ENCODE measurements at places on chromosomes 7 and 10.

DNA sequence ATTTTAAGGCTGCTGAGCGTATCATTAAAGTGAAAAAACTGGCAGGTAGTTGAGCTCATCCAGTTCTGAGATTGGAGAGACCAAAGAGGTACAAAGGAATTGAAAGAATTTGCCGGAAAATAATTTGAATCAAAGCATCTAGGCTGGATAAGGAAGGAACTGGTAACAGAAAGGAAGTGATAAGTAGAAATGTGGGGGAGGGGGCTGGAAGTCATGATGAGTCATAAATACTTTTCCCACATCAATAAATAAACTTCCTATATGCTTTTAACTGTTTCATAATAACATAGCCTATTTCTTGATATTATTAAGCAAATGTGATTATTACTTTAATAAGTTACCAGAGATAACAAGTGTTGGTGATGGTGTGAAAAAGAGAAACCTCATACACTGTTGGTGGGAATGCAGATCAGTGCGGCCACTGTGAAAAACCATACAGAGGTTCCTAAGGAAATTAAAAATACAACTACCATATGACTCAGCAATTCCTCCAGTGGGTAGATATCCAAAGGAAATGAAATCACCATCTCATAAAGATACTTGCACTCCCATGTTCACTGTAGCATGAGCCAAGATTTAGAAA is 27.0 kb downstream of the ZNF438 start:
- no peak for DNase-seq

GRCh38 chr7:157193274-157193673 is 54.5 kb downstream of the UBE3C start:
- no peak for DNase-seq

DNA sequence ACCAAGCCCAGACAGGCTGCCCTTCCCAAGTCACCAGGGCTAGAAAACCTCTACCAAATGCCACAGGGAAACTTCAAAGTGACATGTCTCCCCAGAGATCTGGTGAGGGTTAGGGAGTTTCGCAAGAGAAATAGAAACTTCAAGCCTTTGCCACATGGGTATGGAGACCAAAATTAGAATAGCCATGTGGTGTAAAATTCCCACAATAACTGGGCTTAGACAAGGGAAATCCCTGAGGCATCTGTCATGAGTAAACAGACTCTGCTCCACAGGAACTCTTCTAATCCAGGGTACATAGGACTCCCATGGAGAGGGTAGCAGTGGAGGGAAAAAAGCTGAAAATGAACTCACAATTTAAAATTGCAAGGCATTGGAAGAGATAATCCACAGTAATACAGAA is 14.3 kb downstream of the ADAM12 start:
- no peak for DNase-seq

- no peak for DNase-seq
These were observed 713 bp downstream of the LZTS2 start for GRCh38 chr10:101000127-101000914.

GRCh38 chr7:20107582-20107981 is 109.6 kb downstream of the MACC1 start:
- DNase-seq: no peak

- DNase-seq: no peak
These were observed 7.5 kb upstream of the TECTB start for GRCh38 chr10:112275512-112276245.

DNA sequence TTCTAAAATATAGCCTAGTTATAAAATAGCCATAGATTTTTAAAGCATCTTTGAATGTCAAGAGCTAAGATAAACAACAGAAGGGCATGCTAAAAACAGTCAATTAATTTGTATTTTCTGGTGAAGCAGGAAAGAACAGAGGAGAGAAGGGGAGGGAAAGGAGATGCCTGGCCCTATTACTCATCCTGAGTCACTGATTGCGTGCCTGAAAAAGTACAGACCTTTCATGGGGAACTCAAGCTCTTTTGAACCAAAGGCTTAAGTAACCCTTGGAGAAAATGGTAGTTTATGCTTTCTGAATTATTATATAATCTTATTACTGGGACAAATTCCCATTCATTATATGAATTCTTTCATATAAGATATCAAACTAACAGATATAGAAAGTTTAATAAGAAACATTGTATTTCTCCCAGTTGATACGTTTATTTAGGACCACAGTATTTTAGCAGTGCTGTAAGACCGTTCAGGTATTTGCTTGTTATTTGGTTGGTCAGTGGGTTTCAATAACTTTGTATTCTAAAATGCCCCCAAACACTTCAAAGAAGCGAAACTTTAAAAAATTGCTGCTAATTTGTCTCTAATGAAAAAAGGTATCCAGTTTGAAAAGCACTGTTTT is 151.3 kb downstream of the HGF start:
- no peak for DNase-seq

GRCh38 chr7:75048435-75049379 is 24.9 kb downstream of the RCC1L start:
- no peak for DNase-seq

- no peak for DNase-seq
These were observed 67.9 kb downstream of the ZNF680 start for GRCh38 chr7:64494912-64495461.

DNA sequence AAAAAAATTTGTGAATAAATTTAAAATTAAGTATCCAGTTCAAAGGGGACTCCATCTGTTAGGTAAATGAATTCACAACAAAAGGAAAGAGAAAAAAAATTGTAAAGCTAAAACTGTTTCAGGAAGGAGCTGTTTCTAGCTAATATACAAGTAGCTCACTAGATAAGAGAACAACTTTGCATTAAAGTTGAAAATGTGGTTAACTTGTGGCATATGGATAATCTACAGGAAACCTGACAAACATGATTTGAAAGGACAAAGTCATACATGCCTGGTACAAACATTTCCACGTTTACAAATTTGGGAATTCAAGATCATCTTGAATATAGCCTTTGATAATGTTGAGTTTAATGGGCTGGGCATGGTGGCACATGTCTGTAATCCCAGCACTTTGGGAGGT is 8.9 kb downstream of the NT5C3A start:
- no peak for DNase-seq

DNA sequence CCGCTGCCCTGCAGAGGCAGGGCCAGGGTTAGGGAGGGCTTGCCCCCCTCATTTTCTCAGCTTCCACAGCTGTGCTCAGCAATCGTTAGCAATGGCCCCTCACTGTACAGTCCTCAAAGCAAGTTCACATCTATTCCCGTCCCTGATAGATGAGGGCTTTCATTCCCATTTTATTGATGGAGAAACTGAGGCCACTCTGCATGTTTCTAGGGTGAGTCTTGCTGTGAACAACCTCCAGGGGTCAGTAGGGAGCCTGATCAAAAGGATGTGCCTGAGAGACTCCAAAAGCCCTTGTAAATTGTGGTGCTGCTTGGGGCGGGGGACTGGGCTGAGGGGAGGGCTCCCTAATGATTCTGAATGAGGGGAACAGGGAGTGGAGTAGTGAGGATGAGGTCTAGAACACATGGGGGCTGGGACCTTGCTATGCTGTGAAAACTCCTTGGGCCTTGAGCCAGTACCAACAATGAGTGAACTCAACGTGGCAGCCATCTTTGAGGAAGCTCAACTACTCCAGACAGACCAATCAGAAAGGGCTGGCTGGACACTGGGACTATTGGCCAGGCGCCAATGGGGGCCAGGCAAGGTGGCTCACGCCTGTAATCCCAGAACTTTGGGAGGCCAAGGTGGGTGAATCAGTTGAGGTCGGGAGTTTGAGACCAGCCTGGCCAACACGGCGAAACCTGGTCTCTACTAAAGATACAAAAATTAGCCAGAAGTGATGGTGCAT is 6.7 kb upstream of the GRIFIN start:
- DNase-seq: no peak

GRCh38 chr7:82704121-82704520 is 260.5 kb upstream of the CACNA2D1 start:
- no peak for DNase-seq

- DNase-seq: no peak
These were observed 12.6 kb upstream of the AOAH start for GRCh38 chr7:36736899-36737211.

- no peak for DNase-seq
These were observed 39.9 kb downstream of the CCDC3 start for GRCh38 chr10:12961416-12962205.

DNA sequence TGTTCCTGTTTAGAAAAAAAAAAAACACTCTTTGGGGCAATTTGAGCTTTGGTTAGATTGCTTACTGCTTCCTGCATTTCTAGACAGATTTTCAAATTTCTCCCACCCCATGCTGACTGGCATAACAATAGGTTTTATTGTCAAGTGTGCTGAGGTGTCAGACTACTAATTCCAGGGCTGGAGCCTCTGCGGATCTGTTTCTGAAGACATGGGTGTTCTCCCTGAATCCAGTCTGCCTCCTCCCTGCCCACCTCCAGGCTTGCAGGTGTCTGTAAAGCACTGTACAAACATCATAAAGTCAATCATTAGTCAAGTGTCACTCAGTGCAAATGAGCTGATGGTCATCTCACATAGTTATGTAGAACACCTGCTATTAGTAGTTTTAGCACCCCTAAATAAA is 292.4 kb downstream of the GATA3 start:
- DNase-seq: no peak

- DNase-seq: no peak
These were observed 160.6 kb downstream of the MAGI2 start for GRCh38 chr7:79292834-79293233.

GRCh38 chr7:40202851-40203250 is 68.0 kb downstream of the SUGCT start:
- no peak for DNase-seq

- no peak for DNase-seq
These were observed 236.3 kb upstream of the LRRN3 start for GRCh38 chr7:110854651-110855050.

GRCh38 chr7:82477733-82478515 is 34.3 kb upstream of the CACNA2D1 start:
- no peak for DNase-seq

GRCh38 chr7:102828286-102828685 is 79.5 kb downstream of the FAM185A start:
- no peak for DNase-seq

DNA sequence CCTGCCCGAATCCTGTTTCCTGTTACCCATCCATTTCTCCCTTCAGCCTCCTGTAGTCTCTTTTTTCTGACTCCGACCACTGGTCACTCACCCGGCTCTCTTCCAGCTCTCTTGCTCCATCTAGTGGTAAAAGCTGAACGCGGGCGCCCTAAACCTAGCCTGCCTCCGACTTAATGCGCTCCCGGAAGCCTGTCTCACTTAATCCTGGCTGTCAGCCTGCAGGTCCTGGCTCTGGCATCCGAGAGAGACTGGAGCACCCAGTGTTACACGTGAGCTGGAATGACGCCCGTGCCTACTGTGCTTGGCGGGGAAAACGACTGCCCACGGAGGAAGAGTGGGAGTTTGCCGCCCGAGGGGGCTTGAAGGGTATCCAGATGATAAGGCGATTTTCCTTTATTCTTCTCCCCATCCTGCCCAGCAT is 10.3 kb downstream of the SUMF2 start:
- DNase-seq: peak; percentile 67

DNA sequence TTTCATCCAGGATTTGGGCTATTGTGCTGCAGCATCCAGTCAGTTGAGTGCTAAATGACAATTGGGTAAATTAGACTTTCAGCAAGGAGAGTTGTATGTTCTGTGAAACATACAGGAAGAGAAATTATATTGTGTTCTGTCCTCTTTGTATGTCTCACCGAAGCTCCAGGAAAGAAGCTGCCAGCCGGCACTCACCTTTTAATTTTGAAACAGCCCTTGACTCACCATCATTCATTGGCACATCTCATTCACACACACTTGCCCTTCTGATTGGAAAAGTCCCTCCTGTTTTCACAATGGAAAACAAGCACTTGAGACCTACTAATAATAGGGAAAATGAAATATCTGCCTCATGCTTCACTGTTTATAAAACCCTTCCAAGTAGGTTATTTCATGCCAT is 495.6 kb downstream of the RPS24 start:
- no peak for DNase-seq

DNA sequence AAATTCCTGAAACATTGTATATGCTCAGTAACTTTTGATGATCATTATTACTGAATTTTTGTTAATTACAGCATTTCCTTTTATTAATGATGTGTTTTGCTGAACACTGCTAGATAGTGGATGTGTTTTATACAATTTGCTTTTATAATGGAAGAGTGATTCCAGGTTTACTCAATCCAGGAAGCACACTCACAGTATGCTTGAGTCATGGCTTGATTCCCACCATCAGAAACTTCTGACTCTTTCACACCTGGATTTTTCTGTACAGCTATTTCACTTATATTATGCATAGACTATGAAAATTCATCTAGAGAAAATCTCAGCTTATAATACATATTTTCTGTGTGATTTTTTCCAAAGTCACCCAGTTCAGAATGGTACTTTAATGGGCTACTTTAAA is 1040.9 kb downstream of the GRM8 start:
- DNase-seq: no peak
